ENCODE measurements at places on chromosomes 1 and 21.
A peak's percentile ranks its signal among the peaks of the same experiment; 100 is the strongest.

DNA sequence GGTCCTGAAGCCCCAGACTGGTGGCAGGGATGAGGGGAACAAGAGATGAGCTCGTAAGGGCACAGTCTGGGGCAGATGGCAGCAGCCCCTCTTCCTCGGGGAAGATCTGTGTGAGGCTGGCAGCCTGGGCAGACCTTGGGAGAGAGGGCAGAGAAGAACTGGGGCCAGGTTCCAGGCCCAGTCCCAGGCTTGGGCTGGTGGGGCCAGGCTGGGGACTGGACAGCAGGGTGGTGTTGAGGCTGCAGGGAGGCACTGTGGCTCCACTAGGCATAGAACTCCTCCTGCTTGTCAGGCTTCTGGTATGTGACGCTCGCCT, 35.7 kb downstream of the SDC3 start:
- no peak for DNase-seq

GRCh38 chr1:111147948-111148347, 7.9 kb downstream of the CEPT1 start:
- DNase-seq = no peak

DNA sequence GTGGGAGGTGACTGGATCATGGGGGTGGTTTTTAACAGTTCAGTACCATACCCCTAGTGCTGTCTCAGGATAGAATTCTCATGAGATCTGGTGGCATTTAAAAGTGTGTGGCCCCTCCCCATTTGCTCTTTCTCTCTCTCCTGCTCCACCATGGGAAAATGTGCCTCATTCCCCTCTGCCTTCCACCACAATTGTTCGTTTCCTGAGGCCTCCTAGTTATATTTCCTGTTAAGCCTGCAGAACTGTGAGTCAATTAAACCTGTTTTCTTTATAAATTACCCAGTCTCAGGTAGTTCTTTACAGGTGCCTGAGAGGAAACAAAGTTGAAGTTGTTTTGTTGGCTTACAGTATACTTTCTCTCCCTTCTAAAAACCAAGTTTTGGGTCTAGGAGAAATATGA, 23.1 kb upstream of the SLC22A15 start:
- no peak for DNase-seq

DNA sequence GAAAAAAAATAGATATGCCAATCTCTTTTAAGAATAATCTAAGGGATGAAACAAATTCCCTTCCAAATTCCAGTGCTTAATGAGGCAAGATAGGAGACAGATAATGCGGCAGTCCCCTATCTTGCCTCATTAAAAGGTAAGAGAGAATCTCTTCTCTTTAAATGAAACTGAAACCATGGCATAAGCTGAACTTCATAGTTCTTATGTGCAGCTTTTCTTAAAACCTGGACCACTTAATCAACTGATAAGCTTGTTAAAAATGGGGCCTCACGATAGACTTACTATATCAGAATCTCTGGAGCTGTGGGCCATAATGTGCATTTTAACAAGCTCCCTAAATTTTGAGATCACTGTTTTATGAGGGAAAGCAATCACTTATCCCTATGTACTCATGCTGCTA, 79.2 kb downstream of the NIBAN1 start:
- no peak for DNase-seq

- no peak for DNase-seq
These were observed 715.7 kb upstream of the ZP4 start for GRCh38 chr1:238606457-238606856.

GRCh38 chr1:59544615-59545293, 247.9 kb downstream of the FGGY start:
- DNase-seq = no peak

DNA sequence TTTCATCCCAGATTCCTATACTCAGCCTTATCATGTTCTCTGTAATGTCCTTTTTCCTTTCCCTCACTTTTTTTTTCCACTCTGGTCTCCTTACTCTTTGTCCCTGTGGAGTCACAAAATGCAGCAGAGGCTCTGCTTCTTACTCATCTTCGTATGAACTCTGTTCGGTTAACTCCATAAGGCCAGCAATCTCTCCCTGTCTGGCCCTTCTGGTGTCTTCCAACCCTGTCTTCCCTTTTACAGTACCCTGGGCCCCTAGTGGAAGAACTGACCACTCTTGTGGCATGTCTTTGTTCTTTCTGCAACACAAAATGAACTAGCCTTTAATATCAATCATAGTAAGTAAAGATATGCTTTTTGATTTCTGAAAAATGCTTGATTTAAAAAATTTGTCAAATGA, 7.1 kb downstream of the CD101 start:
- DNase-seq = no peak

DNA sequence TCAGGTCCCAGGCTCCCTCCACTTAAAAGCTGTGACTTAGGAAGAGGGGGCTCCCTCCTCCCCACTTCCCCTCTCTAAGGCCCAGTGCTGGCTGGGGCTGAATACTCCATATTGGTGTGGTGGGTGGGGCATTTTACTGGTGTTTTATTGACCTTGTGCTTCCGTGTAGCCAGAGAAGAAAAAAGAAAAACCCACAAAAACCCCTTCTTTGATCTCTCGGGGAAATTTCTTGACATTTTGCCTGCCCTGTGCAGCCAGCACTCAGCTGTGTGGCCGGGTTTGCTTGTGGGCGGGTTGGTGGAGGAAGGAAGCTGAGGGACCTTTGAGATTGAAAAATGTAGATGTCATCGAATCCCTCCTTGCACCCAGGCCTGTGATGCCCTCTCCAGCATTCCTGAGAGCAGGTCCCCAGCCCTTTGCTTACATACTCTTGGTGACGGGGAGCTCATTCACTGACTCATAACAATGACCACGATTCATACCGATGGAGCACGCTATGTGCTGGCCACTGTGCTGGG, 24.8 kb downstream of the TNFRSF8 start:
- DNase-seq = no peak

- DNase-seq = no peak
These were observed 13.8 kb downstream of the RASSF5 start for GRCh38 chr1:206521127-206521526.

DNA sequence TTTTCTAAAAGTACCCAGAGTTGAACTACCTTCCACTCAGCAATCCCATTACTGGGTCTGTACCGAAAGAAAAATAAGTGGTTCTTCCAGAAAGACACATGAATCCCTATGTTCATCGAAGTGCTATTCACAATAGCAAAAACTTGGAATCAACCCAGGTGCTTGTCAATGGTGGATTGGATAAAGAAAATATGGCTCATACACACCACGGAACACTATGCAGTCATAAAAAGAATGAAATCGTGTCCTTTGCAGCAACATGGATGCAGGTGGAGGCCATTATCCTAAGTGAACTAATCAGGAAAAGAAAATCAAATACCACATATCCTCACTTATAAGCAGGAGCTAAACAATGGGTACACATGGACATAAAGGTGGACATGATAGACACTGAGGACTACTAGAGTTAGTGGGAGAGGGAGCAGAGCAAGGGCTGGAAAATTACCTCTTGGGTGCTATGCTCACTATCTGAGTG, 32.9 kb upstream of the JUN start:
- DNase-seq = no peak

- DNase-seq = no peak
These were observed 19.5 kb upstream of the PUM1 start for GRCh38 chr1:31084782-31085569.

DNA sequence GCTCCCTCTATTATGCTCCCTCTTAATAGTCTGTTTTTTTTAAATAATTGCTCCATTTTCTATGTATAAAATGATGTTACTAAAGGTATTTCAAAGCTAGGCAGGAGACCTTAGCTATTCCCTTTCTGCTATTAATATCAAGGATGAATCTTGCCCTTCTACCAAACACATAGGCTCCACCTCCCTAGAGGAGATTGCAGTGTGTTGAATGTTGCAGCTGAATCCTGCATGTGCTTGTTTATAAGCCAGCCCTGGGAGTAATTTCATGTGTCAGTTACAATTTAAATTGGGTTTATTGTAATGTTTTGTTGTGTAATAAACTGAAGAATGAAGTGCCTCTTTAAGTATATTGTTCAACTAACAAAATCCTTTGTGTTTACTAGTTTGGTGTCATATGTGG, 66.0 kb downstream of the TMEM200B start:
- DNase-seq = no peak

DNA sequence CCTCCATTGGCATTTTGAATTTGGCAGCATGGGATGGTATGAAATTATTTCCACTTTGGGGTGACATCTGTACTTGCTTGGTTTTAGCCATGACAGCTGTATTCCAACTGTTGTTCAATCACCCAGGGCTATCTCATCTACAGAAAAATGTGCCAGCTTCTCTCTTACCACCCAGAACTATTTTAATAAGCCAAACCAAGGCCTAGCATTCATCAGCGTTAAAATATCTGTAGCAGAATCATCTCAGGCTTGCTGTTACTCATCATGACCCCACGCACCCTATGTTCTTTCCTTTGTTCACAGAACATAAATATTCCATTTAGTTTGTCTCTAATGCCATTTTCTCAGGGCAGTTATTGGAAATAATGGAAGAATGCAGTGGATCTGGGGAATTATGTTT, 49.8 kb downstream of the GIPC2 start:
- no peak for DNase-seq

- DNase-seq = no peak
These were observed 69.8 kb downstream of the TNR start for GRCh38 chr1:175673371-175674150.

DNA sequence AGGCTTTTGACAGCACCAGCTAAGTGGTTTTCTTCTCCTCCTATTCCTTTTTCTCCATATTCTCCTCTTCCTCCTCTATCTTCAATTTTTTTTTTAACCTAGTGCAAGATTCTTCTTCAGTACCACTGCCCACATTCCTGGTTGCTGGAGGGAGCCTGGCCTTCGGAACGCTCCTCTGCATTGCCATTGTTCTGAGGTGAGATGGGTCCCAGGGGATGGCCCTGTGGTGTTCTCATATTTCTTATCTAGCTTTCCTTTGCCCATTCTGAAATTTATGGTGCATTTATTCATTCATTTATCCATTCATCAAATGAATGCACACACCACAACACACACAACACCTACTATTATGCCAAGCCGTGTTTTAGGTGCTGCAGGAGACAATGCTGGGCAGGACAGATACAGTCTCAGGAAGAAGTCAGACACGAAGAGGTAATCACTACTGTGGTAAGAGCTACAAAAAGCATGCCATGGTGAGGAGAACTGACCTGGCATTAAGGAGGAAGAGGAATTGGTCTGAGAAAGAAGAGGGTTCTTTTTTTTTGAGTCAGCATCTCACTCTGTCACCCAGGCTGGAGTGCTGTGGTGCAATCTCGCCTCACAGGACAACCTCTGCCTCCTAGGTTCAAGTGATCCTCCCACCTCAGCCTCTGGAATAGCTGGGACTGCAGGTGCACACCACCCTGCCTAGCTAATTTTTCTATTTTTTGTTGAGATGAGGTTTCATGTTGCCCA, 47.5 kb upstream of the TDRD10 start:
- no peak for DNase-seq

GRCh38 chr21:44681861-44682579, at the start of gene KRTAP12-1:
Gene KRTAP12-1 (minus strand): TSS chr21:44682163. CDS start chr21:44682123, 40 bp downstream.
- no peak for DNase-seq

- DNase-seq = peak; percentile 90
These were observed 36.9 kb upstream of the HIVEP3 start for GRCh38 chr1:41955461-41956159.

GRCh38 chr1:200550367-200550766, 70.2 kb downstream of the KIF14 start:
- no peak for DNase-seq

DNA sequence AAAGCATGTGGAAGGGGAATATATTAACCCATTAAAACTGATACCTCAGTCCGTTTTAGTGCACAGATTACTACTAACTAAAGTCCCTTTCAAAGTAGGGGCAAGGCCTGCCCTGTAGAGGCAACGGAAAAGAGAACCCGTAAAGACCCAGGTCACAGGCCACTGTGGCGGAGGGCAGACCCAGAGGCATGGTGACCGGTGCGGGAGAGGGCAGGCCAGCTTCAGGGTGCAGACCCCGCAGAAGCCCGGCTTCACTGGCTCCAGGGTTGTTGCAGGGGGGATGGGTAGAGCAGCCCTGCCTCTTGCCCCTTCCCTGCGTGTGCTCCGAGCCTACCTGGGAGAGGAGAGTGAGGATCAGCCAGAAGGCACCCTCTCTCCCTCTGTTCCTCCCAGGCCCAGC, 17.7 kb downstream of the CNTN2 start:
- no peak for DNase-seq

GRCh38 chr1:33636209-33636608, 163.8 kb downstream of the ZSCAN20 start:
- no peak for DNase-seq

GRCh38 chr1:219398815-219399396, 214.0 kb downstream of the ZC3H11B start:
- DNase-seq = no peak

- DNase-seq = no peak
These were observed 27.3 kb upstream of the LRRC52 start for GRCh38 chr1:165516469-165516868.

GRCh38 chr1:51234721-51235425, 1.2 kb upstream of the RNF11 start:
- no peak for DNase-seq

- no peak for DNase-seq
These were observed 37.7 kb downstream of the RRP1 start for GRCh38 chr21:43827015-43827611.

- peak; percentile 27 for DNase-seq
These were observed at the start of gene C1orf21 for GRCh38 chr1:184386312-184387068. Gene C1orf21 (plus strand): TSS chr1:184387029. CDS start chr1:184477510, 90,481 bp downstream.

Measured in BJ (cell line).